ENCODE measurements at places on chromosomes 11 and 22. TPM values are rescaled to one million over a fixed set of nuclear protein-coding genes. Genes with fewer than 3 reads are reported as not detected.
A peak's percentile ranks its signal among the peaks of the same experiment; 100 is the strongest.

DNA sequence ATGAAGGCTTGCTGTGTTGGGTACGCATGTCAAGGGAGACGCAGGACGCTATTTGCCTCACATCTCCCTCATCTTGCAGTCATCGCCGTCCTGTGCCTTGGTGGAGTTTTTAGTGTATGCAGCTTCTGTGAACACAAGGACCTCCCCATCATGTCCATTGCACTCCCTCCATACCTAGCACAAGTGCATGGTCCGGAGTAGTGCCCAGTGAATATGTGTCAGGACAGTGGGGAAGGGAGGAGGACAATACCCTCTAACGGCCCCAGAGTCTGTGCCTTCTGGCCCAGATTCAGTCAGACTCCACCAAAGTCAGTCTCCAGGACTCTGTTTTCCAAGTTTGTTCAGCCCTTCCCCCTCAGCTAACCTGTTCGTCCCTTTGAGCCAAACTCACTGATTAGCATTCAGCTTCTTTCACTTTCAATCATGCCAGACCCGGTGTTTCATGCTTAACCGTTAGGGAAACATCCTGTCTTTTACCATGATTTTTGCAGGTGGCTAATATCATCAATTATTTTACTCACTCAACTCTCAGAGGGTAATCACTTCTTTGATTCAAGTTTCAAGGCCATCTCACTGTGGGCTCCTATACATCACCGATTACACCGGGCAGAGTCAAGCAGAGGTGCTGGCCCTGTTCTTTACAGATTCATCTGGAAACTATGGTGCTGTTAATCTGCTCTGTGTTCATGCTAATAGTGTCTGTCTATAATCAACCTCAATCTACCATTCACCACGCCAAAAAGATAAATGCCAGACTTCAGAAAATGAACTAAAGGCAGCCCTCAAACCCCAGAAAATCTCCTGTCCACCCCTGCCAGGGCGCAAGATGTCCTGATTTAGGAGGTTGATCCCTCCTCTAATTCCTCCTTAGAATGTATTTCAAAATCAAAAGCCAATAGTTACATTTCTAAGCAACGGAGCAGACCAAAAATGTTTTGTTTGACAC lies 156.5 kb downstream of the RRAS2 start:
- H3K27me3 ChIP-seq = no peaks in the 10 kb centered on the region
- no peak overlapping the region for H3K4me3 ChIP-seq

GRCh38 chr11:38553148-38553547 lies 1955.1 kb upstream of the RAG2 start:
- H3K4me1 ChIP-seq = no peaks in the 10 kb centered on the region
- no peaks in the 10 kb centered on the region for H3K36me3 ChIP-seq
- H3K4me3 ChIP-seq = no peak overlapping the region

DNA sequence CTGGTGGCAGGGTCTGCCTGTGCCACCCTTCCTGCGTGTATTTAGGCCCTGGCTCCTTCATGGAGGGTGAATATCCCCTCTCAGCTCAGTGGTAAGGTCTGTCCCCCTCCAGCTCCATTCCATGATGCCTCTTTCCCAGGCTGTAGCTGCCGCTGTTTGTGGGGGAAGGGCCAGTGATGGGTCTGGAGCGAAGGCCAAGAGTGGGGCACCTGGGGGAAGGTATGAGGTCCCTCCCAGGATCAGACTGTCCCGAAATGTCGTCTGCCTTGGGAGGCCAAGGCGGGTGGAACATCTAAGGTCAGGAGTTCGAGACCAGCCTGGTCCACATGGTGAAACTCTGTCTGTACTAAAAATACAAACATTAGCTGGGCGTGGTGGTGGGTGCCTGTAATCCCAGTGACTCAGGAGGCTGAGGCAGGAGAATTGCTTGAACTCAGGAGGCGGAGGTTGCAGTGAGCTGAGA lies 1.1 kb downstream of the CD151 start:
- no peak for DNase-seq
- H3K27ac ChIP-seq = peak overlapping the region; percentile 61
- H3K4me3 ChIP-seq = peak overlapping the region; percentile 71
- H3K36me3 ChIP-seq = peaks cover 17% of the 10 kb centered on the region
- H3K4me1 ChIP-seq = peaks cover 75% of the 10 kb centered on the region

GRCh38 chr11:21710809-21711208 lies 482.1 kb upstream of the ANO5 start:
- H3K4me3 ChIP-seq = no peak overlapping the region
- H3K36me3 ChIP-seq = no peaks in the 10 kb centered on the region
- no peak for DNase-seq
- H3K27me3 ChIP-seq = no peaks in the 10 kb centered on the region
- H3K27ac ChIP-seq = no peak overlapping the region

- peaks cover 29% of the 10 kb centered on the region for H3K4me1 ChIP-seq
- H3K27me3 ChIP-seq = no peaks in the 10 kb centered on the region
- H3K27ac ChIP-seq = no peak overlapping the region
- H3K36me3 ChIP-seq = peaks cover 13% of the 10 kb centered on the region
These were observed 2.2 kb downstream of the RNF185 start for GRCh38 chr22:31162015-31162765.

- H3K36me3 ChIP-seq = no peaks in the 10 kb centered on the region
- peaks cover 69% of the 10 kb centered on the region for H3K4me1 ChIP-seq
- no peak for DNase-seq
- H3K4me3 ChIP-seq = no peak overlapping the region
- H3K27me3 ChIP-seq = no peaks in the 10 kb centered on the region
- no peak overlapping the region for H3K27ac ChIP-seq
These were observed 101.0 kb downstream of the RASSF10 start for GRCh38 chr11:13110145-13110544.

DNA sequence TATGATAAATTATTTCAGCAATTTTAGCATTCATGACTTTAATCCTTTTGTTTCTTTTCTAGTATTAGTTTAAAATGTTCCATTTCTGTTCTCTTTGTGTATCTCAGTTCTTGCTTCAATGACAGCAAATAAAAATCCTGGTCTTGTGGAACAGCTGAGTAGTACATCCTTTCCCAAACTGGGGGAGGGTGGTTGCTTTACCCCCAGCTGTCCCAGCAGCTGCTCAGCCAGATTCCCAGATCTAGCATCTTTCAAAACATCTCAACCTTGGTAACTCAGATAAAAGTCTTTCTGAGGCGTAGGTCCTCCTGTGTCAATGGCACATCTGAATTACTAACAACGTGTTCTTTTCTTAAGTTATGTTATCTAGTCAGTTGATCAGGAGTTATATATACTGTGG lies 72.2 kb upstream of the GRK2 start:
- no peak overlapping the region for H3K27ac ChIP-seq
- H3K27me3 ChIP-seq = no peaks in the 10 kb centered on the region
- peaks cover 6% of the 10 kb centered on the region for H3K36me3 ChIP-seq
- no peaks in the 10 kb centered on the region for H3K4me1 ChIP-seq
- DNase-seq = no peak
- H3K4me3 ChIP-seq = no peak overlapping the region

GRCh38 chr11:118984825-118985224 lies 13.1 kb upstream of the CENATAC start:
- no peaks in the 10 kb centered on the region for H3K36me3 ChIP-seq
- H3K27me3 ChIP-seq = no peaks in the 10 kb centered on the region
- DNase-seq = no peak
- no peaks in the 10 kb centered on the region for H3K4me1 ChIP-seq
- no peak overlapping the region for H3K4me3 ChIP-seq
- no peak overlapping the region for H3K27ac ChIP-seq

- no peaks in the 10 kb centered on the region for H3K27me3 ChIP-seq
- peak overlapping the region; percentile 73 for H3K27ac ChIP-seq
- no peak overlapping the region for H3K4me3 ChIP-seq
- peaks cover 2% of the 10 kb centered on the region for H3K36me3 ChIP-seq
- peak; percentile 80 for DNase-seq
These were observed 72.3 kb downstream of the PPP6R3 start for GRCh38 chr11:68532727-68533369.

The GAB4 gene
- total RNA-seq = not detected

GRCh38 chr11:914204-914603 lies 3.6 kb upstream of the CHID1 start:
- H3K27ac ChIP-seq = peak overlapping the region; percentile 82
- H3K4me1 ChIP-seq = peaks cover 55% of the 10 kb centered on the region
- no peak for DNase-seq

The HIC2 gene
- 13.7 TPM for total RNA-seq

DNA sequence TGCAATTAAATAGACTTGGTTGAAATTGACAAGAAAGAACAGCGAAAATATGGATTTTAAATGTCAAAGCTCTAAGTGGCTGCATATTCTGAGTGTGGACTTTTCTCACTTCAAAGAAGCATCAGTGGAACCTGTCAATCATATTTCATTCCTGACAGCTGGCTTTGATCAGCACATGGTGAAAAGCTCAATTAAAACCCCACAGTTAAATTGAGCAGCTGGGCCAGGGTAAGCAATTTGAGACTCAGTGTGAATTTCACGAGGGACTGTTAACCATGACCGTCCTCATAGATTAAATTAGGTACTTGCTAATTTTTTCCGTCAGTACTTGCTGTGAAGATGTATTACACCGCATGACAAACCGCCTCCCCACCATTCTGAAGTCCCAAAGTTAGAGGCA lies 11.0 kb upstream of the OR10D3 start:
- no peak overlapping the region for H3K4me3 ChIP-seq
- DNase-seq = no peak
- no peaks in the 10 kb centered on the region for H3K4me1 ChIP-seq
- H3K36me3 ChIP-seq = no peaks in the 10 kb centered on the region
- H3K27me3 ChIP-seq = no peaks in the 10 kb centered on the region
- no peak overlapping the region for H3K27ac ChIP-seq

GRCh38 chr11:128512474-128512996 lies 74.8 kb downstream of the ETS1 start:
- H3K27me3 ChIP-seq = no peaks in the 10 kb centered on the region
- no peaks in the 10 kb centered on the region for H3K4me1 ChIP-seq
- H3K36me3 ChIP-seq = no peaks in the 10 kb centered on the region
- no peak overlapping the region for H3K4me3 ChIP-seq
- no peak for DNase-seq

GRCh38 chr11:127451861-127452260 lies 451.3 kb upstream of the KIRREL3 start:
- H3K36me3 ChIP-seq = no peaks in the 10 kb centered on the region
- no peak overlapping the region for H3K4me3 ChIP-seq
- DNase-seq = no peak
- H3K27me3 ChIP-seq = no peaks in the 10 kb centered on the region
- no peak overlapping the region for H3K27ac ChIP-seq

The SLC35C1 gene
- total RNA-seq = 7.0 TPM

GRCh38 chr11:107505647-107506225 lies 48.1 kb upstream of the CWF19L2 start:
- H3K4me3 ChIP-seq = no peak overlapping the region
- DNase-seq = no peak
- peaks cover 5% of the 10 kb centered on the region for H3K36me3 ChIP-seq
- H3K27ac ChIP-seq = no peak overlapping the region
- H3K4me1 ChIP-seq = no peaks in the 10 kb centered on the region

DNA sequence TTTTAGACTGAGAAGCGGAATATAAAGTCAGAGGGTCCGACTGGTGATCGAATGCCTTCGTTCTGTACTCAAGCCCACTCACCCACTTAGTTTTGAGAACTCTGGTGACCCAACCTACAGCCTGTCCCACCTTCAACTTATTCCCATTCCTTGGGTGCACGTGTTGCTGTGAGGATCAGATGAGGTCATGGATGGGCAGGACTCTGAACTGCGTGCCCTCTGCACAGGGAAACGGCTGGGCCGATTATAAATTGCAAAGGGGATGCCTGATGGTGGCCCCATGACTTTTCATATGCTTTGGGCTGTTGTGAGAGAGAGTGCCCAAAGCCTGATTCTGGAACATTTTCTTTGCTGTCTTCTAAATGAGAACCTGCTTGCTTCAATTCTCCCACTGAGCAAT lies 16.0 kb upstream of the EHF start:
- peaks cover 83% of the 10 kb centered on the region for H3K4me1 ChIP-seq
- no peaks in the 10 kb centered on the region for H3K36me3 ChIP-seq
- no peak overlapping the region for H3K27ac ChIP-seq
- H3K27me3 ChIP-seq = no peaks in the 10 kb centered on the region
- H3K4me3 ChIP-seq = no peak overlapping the region

- H3K36me3 ChIP-seq = no peaks in the 10 kb centered on the region
- peaks cover 68% of the 10 kb centered on the region for H3K27me3 ChIP-seq
- DNase-seq = no peak
- peaks cover 6% of the 10 kb centered on the region for H3K4me1 ChIP-seq
These were observed 183 bp upstream of the ABCG4 start for GRCh38 chr11:119148720-119149017.

GRCh38 chr11:44524751-44525201 lies 40.7 kb upstream of the CD82 start:
- no peaks in the 10 kb centered on the region for H3K4me1 ChIP-seq
- H3K36me3 ChIP-seq = no peaks in the 10 kb centered on the region
- DNase-seq = no peak
- peaks cover 40% of the 10 kb centered on the region for H3K27me3 ChIP-seq

- no peak overlapping the region for H3K4me3 ChIP-seq
- no peak for DNase-seq
- no peaks in the 10 kb centered on the region for H3K36me3 ChIP-seq
These were observed 47.6 kb upstream of the PPARA start for GRCh38 chr22:46102752-46103151.

- H3K27me3 ChIP-seq = no peaks in the 10 kb centered on the region
- H3K27ac ChIP-seq = no peak overlapping the region
- H3K4me3 ChIP-seq = no peak overlapping the region
- no peak for DNase-seq
- no peaks in the 10 kb centered on the region for H3K4me1 ChIP-seq
These were observed 165.2 kb upstream of the RAG2 start for GRCh38 chr11:36763187-36763586.

DNA sequence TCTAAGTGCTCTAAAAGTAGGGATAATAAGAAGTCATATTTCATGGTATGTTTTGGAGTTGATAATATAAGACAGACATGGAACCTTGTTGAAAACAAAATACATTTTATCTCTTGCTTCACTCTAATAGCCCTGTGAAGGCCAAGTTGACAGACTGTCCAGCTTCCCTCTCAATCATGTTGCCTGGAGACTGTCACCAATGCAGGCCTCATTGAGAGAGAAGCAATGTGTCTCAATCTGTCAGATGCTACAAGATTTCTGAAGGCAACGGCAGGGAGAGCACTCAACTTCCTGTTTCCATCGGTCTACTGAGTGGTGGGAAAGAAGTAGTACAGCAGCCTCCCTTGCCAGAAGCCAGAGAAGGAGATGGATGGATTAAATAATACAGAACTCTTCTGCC lies 23.6 kb upstream of the FJX1 start:
- H3K4me3 ChIP-seq = no peak overlapping the region
- DNase-seq = no peak
- no peaks in the 10 kb centered on the region for H3K4me1 ChIP-seq
- H3K36me3 ChIP-seq = no peaks in the 10 kb centered on the region
- H3K27ac ChIP-seq = no peak overlapping the region
- peaks cover 3% of the 10 kb centered on the region for H3K27me3 ChIP-seq

The GLYATL2 gene
- total RNA-seq = not detected

The C11orf97 gene
- total RNA-seq = not detected

The MYRF gene
- total RNA-seq = 10.2 TPM

- no peaks in the 10 kb centered on the region for H3K4me1 ChIP-seq
- no peaks in the 10 kb centered on the region for H3K36me3 ChIP-seq
- H3K4me3 ChIP-seq = no peak overlapping the region
- H3K27ac ChIP-seq = no peak overlapping the region
- no peak for DNase-seq
These were observed 42.9 kb downstream of the DCDC1 start for GRCh38 chr11:31326470-31327148.

The PCF11 gene
- 43.1 TPM for total RNA-seq

GRCh38 chr22:32721328-32722180 lies 80.0 kb upstream of the TIMP3 start:
- H3K36me3 ChIP-seq = no peaks in the 10 kb centered on the region
- no peak overlapping the region for H3K4me3 ChIP-seq
- H3K27ac ChIP-seq = peak overlapping the region; percentile 60
- H3K27me3 ChIP-seq = no peaks in the 10 kb centered on the region
- peak; percentile 20 for DNase-seq
- peaks cover 41% of the 10 kb centered on the region for H3K4me1 ChIP-seq

- H3K4me3 ChIP-seq = no peak overlapping the region
- no peak overlapping the region for H3K27ac ChIP-seq
- no peaks in the 10 kb centered on the region for H3K36me3 ChIP-seq
These were observed 27.3 kb downstream of the SYT7 start for GRCh38 chr11:61553373-61554171.

The MYO7A gene
- 7.5 TPM for total RNA-seq
